ENCODE measurements at places on chromosomes 13 and 19. TPM values are rescaled to one million over a fixed set of nuclear protein-coding genes. Genes with fewer than 3 reads are reported as not detected.
A peak's percentile ranks its signal among the peaks of the same experiment; 100 is the strongest.

The LMTK3 gene
- total RNA-seq = 3.4 TPM

The ZNF180 gene
- total RNA-seq = 8.6 TPM

The THSD8 gene
- 36.2 TPM for total RNA-seq

The ZNF737 gene
- 14.0 TPM for total RNA-seq

The SCEL gene
- not detected for total RNA-seq

The FRY gene
- 0.58 TPM for total RNA-seq

- DNase-seq = no peak
These were observed 34.4 kb upstream of the FXYD3 start for GRCh38 chr19:35081201-35081600.

- no peak for DNase-seq
These were observed 66.5 kb upstream of the USPL1 start for GRCh38 chr13:30551189-30551588.

DNA sequence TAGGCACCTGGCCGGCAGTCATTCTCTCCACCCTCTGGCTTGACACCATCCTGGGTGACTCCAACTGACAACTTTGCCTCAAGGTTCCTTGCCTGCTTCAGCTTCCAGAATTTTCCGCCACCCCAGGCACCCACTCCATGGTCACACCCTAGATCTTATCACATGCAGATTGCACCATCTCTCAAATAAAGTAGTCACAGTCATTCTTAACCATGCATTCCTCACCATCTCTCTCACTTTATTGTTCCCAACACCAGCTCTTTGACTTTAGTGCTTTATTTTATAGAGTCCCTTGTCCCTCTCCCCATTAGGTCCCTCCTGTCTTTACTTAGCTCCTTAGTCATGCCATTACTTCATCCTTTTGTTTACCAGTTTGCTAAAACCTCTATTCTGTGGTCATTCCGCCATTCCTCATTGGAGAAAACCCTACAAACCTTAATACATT, 351.7 kb downstream of the SPRY2 start:
- DNase-seq = no peak

- DNase-seq = no peak
These were observed 62.6 kb downstream of the STK24 start for GRCh38 chr13:98514288-98514687.

GRCh38 chr13:40779049-40779448, 8.1 kb upstream of the MRPS31 start:
- DNase-seq = no peak

- peak; percentile 12 for DNase-seq
These were observed 22.6 kb downstream of the STARD13 start for GRCh38 chr13:33262997-33263396.

DNA sequence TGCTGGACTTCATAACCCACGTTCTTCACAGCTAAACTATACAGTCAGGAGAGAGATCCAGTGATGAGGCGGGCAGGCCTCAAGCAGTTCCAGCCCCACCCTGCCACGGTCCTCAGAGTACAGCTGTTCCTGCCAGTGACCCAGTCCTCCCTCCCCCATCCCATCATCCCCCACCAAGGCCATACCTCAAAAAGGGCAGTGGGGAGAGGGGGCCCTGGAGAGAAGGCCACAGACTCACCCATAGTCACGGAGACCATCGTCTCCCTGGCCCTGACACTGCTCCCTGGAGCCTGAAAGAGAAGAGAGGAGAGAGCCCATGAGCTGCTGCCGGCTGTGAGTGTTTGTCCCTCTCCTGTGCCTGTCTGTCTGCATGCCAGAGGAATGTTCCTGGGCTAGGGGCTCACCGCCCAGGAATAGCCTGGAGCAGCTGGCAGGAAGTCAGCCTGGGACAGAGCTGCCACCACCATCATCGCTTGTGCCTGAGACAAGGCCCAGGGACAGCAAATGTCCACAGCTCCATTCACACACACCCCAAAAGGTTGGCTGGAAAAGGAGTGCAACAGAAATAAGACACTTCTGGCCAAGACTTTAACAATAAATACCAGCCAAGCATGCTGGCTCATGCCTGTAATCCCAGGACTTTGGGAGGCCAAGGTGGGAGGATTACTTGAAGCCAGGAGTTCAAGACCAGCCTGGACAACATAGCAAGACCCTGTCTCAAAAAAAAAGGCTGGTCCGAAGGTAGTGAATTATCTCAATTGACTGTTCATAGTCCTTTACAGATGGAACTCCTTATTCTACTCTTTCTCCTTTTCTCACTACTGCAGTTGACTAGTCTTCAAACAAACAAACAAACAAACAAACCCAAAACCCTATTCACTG, 6.4 kb downstream of the C19orf47 start:
- no peak for DNase-seq
